Activated CD8-positive, alpha-beta memory T cell treated with anti-CD3 and anti-CD28 coated beads for 1 hour (primary cell): ENCODE measurements at places on chromosomes 3 and 15.

- DNase-seq: no peak
Observed at GRCh38 chr3:58963928-58964503, 85.8 kb downstream of the CFAP20DC start.

GRCh38 chr3:81851176-81851575, 89.7 kb upstream of the GBE1 start:
- no peak for DNase-seq

GRCh38 chr15:87312221-87312620, 944.3 kb downstream of the NTRK3 start:
- no peak for DNase-seq

DNA sequence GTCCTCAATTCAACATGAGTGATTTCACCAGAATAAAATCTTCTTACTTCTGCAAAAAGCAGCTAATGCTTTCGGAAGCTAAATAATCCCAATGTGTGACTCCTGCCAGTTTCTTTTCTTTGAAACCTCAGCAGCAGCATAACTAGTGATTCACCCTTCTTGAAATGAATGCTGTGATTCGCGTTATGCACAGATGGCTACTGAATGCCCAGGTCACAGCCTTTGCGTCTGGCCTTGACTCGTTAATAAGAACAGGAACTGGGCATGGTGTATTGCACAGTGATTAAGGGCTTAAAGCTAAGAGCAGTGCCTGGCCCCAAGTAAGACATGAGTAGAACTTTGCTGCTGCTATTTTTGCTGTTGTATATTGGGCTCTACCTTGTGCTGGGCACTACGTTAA, 19.0 kb downstream of the CGNL1 start:
- DNase-seq: no peak

DNA sequence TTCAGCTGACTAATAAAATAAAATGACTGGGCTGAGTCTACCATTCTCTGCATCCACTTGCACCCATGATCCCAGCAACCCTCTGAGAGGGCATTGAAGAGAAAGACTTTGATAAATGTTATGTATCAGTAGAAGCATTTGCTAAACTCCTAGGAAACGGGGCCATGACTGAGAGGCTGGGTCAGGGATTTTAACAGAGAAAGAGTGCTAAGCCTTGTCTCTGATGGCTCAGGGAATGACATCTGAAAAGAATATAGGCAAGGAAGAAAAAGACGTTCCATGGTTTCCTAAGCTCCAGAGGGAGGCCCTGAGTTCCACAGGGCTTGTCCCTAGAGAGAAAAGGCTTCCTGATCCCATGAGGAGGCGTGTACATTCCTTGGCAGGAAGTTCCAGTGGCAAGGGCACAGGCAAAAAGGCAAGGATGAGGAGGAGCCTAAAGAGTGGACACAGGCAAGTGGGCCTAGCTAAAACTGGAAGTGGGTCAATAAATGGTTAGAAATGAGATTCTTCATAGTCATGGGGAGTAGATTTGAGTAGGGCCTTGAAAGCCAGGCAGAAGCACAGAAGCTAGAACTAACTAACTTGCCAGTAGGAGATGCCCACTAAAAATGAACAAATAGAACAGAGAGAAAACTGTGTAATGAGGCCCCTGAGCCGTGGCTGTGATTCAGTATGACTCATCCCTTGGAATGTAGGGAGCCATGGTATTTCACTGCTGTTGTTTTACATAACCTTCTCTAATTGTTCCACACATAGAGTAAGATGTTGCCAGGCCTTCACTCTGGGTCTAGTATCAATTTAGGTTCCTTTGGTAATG, 44.9 kb upstream of the MANF start:
- no peak for DNase-seq

DNA sequence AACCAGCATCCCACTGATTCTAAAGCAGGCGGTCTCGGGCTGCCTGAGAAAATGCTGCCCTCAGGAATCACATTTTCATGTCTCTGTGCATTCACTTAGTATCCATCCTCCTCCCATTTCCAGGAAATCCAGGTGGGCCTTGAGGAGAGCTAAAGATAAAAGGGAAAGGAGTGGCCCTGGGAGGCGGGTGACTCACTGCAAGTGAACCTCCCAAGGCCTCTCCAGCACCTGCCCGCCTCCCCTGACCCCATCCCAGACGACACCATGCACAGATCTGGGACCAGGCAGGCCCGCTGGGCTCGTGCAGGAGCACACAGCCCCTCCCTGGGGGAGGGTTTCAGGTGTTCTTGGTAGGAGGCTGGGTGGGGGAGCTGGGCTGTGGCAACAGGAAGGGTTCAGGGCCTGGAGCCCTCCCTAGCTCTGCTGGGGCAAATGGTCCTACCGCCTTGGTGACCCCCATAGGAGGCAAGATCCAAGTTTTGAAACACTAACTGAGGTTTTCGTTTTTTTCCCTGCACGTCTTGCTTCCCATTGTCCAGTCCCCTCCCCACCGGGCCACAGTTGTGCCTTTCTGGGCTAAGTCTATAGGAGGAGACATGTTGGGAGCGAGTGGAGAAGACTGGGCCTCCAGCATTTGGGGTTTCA, 22.2 kb downstream of the MELTF start:
- DNase-seq: no peak

DNA sequence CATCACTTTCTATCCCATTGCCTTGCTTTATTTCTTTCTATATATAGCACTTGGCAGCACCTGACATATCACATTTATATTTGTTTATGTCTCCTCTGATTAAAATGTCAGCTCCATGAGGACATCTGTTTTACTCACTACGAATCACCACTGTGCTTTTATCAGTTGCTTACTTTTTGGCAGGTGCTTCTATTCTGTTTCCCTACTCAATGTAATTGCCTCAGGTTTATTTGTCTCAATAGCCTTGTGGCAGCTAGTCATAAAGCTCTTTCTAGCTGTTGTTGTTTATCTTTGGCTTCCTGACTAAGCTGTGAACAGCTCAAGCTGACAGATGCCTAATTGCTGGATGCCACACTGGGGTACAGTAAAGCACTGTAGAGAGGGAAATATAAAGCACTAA, 85.5 kb downstream of the VPS13C start:
- DNase-seq: no peak

GRCh38 chr3:83934192-83935021, 1024.4 kb upstream of the CADM2 start:
- no peak for DNase-seq

DNA sequence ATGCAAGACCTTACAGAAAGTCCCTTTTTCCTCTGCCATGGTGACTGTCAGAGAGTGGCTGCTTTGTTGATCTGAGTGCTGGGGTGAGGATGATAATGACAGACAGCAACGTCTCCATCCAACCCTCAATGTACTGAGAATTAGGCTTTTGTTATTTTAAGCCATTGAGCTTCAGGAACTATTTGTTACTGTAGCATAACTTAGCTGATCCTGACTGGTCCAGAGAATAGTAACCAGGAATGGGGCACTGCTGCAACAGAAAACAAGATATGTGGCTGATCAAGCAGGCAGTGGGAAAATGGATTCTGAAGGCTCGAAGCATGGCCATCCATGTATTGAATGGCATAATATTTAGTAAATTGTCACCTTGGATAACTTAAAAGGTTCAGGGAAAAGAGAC, 5.2 kb upstream of the KLF13 start:
- DNase-seq: no peak

DNA sequence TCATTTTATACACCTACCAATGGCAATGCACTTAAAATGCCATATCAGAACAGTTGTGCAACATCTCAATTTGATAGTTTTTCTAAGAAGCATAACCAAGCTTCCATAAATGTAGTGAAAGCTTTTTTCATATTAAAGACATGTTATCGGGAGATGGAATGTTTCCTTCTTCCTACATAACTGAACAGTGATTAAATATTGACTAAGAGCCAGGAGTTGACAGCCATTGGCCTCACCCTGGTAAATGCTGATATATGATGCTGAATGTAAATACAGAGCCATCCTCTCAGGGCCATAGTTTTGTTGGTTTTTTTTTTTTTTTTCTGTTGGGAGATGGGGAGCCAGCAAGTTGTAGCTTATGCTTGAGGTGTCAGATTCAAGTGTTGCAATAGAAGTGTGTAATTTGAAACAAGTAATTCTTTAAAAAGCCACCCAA, 203.3 kb upstream of the IL12A start:
- DNase-seq: no peak

DNA sequence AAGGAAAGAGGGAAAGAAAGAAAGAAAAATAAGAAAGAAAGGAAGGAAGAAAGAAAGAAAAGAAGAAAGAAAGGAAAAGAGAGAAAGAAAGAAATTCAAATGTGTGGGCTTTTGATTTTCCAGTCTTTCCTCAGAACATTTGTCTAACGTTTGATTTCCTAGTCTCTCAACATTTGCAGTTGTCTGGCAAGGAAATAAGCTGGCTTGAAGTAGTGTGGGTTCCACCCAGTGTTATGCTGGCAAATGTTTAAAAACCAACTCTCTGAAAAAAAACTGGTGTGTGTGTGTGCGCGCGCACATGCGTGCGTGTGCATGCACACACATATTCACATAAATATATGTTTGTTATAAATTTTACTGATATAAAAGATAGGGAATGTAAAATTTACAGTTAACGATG, 54.6 kb upstream of the C3orf49 start:
- DNase-seq: no peak

- no peak for DNase-seq
Observed at GRCh38 chr3:194801461-194802432, 116.1 kb downstream of the FAM43A start.

- DNase-seq: no peak
Observed at GRCh38 chr15:96064351-96064756, 266.1 kb upstream of the NR2F2 start.

GRCh38 chr3:10806006-10806405, 10.0 kb upstream of the SLC6A11 start:
- DNase-seq: no peak

- DNase-seq: no peak
Observed at GRCh38 chr3:11583638-11584046, 60.1 kb downstream of the VGLL4 start.

- no peak for DNase-seq
Observed at GRCh38 chr3:134976948-134977347, 181.9 kb downstream of the EPHB1 start.

DNA sequence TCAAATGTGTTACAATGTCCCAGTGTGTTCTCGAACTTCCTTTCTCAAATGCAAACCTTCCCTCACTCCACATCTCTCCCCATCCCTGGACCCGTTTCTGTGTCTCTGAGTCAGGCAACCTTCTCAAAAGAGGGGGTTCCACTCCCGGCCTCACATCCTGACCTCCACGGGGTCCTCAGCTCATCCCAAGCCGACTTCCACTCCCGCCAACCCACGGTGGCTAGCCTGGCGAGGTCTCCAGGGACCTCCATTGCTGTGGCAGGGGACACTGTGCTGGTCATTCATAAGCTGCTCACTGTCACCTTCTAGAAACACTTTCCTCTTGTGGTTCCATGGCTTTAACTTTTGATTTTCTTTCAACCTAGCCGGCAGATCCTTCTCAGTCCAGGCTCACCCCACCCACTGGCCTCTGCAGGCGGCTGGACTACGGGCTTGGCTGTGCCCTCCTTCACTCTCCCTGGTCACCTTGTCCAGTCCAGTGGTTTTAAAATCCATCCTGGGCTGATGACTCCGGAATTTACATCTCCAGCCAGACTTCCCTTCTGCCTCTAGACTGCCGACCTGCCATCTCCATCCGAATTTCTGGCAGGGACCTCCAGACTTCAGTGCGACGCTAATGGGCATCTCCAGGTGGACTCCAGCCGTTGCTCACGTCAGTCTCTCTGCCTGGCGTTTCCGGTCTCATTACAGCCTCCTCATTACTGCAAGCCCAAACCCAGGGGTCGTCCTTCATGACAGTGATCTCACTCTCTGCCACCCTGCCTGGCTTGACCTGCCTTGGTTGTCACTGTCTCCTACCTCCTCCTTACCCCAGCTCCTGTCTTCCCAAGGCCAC, 20.0 kb downstream of the ABTB1 start:
- DNase-seq: no peak

DNA sequence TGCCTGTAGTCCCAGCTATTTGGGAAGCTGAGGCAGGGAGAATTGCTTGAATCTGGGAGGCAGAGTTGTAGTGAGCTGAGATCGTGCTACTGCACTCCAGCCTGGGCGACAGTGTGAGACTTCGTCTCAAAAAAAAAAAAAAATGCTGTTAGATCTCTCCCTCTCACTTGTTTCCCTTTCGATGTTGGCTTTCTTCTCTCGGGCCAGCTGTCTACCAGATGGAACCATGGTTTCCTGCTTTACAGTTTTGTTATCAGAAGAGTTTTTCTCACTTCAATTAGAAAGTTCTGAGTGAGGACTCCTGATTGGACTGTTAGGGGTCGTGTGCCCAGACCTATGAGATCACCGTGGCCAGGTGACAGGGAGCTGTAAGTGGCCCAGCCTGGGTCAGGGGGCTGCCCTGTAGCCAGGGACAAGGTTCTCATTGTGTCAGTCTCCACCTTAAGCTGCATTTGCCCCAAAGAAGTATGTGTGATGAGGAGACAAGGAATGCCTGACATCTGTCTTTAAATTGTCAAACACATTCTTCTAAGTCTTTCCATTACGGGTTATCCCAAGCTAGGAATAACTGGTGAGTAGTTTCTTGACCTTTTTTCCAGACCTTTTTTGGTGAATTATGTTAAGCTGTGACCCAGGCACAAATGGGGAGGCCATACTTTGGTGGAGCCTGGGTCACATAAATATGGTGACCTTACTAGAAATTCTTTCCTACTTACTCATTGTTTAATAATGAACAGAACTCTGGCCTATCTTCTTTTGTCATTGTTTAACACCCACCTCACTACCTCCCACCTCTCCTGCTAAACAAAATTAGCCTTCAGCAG, 25.2 kb downstream of the SNAPC5 start:
- peak; percentile 4 for DNase-seq

DNA sequence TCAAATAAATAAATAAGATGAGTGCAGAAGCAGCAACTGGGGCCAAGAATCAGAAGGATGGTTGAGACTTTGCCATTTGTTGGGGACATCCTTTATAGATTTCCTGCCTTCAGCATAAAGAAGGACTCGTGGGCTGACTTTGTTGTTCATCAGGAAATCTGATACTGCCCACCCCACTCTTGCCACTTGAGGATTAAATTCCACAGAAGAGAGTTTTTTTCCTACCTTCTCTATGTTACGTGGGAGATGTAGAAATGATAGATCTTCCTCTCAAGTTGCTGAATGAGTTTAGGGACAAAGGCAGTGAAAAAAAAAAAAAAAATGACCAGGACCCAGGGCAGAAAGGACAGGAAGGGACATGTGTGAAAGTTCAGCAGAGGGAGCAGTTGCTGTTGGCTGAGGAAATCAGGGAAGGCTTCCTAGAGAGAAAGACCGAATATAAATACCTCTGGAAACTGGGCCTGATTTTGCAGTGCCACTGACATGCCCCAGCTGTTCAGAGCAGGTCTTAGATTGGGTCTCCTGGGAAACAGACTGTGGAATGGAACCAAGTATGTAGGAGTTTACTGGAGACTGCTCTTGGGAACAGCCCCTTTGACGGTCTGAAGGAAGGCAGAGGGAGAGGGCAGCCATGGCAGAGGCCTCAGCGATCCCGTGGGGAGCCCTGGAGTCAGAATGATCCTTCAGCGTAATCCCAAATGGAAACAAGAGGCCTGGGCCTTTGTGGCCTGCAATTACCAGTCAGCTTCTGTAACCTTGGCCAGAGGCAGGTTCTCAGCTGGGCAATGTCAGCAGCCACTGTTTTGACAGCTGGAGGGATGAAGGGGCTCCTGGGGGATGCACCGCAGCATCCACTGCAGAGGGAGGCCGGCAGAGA, 50.9 kb downstream of the C3orf20 start:
- no peak for DNase-seq
